AG09309 (cell line): ENCODE measurements at places on chromosomes 5 and 9.

- DNase-seq: no peak
Observed at GRCh38 chr9:40928803-40929487, 199.5 kb downstream of the FOXD4L6 start.

GRCh38 chr5:128714551-128714950 lies 176.5 kb upstream of the FBN2 start:
- no peak for DNase-seq

GRCh38 chr5:128470663-128471062 lies 67.4 kb downstream of the FBN2 start:
- no peak for DNase-seq

DNA sequence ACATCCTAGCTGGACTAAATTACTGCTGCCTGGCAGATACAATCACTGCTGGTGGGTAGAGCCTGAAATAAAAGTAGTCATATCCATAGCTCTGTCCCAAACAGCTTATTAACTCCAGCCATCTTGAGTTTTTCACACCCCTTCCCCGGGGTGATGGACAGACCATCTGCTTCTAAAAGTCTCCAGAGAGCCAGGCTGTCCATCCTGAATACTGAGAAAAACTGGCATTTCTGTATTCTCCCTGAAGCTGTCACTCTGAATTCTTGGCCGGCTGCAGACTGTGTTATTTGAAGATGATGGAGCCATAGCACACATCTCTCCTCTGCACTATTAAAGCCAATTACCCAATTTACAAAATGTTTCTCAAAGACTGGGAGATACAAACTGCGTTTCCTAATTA lies 118.6 kb downstream of the GABBR2 start:
- no peak for DNase-seq

DNA sequence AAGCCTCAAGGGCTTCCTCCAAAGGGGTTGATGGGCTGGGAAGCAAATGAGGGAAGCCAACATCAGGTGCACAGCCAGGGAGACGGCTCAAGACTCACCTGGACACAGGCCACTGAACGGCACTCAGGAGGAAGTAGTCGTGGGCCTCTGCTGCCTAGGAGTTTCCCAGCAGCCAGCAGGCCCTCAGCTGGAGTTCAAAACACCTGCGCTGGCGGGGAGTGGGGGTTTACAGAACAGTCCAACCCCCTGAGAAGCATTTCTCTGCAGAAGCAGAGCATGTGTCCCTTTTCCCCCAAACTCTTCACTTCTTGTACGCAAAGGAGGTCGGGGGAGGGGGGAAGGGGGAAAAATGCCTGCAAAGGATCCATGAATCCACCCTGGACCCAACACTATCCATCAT lies 2.3 kb downstream of the WHRN start:
- DNase-seq: no peak

DNA sequence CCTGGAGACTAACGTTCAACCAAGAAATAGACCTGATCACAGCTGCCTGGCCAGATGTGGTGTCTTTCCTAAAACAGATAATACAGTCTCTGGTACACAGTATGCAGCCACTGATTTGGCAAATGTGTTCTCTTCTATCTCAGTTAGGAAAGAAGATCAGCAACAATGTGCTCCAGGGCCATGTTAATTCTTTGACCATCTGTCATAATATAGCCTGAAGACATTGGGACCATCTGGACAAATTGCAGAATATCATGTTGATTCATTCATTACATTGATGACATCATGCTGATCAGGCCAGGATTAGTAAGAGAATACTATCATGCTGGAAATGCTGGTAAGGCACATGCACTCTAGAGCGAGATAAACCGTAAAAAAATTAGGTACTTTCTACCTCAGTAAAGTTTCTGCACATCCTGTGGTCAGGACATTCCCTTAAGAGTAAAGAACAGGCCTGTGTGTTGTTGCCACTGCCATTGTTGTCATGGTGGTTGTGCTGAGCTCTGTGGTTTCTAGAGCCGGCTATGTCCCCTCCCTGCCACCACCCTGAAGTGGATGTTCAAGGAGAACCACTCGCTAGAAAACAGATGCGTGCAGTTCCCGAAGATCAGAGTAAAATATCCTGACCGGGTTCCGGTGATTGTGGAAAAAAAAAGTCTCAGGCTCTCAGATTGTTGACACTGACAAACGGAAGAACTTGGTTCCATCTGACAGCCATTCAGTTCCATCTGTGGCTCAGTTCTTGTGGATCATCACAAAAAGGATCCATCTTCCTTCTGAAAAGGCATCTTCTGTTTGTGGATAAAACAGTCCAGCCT lies 6.4 kb upstream of the JMY start:
- peak; percentile 69 for DNase-seq

DNA sequence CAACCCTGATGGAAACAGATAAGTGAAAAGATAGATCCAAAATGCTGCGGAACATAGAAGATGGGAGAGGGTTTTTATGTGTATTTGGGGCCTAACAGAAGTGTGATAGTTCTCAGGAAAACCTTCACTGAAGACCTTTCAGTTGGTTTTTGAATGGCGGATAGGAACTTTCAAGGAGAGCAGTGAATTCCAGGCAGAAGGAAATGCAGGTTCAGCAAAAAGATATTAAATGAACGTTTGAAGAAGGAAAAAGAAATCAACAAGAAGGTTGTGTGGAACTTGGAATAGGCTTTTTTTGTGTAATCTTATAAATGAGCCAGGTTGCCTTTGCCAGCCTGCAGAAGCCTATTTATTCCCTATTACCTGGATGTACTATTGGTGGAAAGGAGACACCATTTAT lies 2.1 kb downstream of the PPIP5K2 start:
- no peak for DNase-seq

DNA sequence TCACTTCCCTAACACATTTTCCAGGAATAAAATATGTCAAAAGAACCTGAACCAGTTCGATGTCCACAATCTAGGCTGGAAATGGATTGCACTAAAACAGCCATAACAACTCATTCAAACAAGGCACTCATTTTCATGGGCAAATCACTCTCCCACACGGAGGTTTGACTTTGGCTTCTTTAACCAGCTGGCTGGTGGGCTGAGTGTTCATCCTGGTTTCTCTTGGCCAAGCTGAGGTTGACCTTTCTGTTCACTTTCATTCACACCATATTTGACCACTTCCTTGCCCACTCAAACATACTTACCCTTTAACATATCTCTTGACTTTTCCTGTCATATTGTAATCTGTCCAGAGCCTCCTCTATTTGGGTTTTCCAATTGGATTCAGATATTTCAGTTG lies 5.4 kb downstream of the IL7R start:
- DNase-seq: no peak

GRCh38 chr5:541539-542318 lies 17.5 kb upstream of the SLC9A3 start:
- DNase-seq: no peak

DNA sequence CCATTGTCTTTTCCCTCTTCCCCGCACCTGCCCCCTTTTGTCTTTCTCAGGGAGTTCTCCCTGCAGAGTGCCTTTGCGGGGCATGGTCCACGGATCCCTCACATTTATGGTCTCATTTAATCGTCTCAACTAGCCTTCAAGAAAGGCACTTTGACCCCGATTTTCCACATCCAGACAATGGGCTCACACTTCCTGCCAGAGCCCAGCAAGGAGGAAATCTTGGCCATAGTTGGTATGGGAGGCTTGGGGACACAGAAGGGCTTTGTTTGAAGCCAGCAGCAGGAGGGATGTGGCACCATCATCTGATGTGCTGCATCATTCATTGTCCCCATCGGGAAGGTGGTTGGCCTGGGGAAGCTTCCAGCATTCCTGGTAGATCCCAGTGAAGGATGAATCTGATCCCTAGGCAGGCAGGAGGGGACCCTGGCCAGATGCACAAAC lies 24.9 kb downstream of the GSN start:
- no peak for DNase-seq

DNA sequence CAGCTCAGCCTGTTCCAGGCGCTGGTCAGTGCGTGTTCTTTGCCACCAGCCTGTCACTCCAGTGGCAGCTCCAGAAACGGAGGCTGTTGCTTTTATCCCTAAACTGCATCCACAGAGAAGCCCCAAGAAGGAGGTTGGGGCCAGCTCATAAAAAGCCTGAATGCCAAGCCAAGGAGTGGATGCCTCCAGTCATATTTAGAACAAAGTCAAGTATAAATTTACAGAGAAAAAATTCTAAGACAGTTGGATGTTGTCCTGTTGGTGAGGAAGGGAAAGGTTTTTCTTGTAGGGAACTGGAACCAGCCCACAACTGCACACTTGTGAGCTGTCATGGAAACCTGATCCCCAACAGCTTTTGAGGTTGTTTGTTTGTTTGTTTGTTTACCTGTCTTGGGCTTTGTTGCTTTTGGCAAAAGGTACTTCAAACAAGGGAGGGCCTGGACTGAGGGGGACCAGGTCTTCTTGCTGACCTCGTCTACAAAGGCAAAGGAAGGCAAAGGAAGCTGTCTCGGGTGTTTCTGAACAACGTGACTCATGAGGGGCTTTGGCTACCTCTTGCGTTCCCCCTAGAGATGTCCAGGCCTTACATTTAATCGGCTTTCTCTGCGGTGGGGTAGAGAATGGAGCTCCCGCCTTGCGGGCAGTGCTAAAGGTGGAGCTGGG lies 36.7 kb downstream of the OLFML2A start:
- DNase-seq: no peak

DNA sequence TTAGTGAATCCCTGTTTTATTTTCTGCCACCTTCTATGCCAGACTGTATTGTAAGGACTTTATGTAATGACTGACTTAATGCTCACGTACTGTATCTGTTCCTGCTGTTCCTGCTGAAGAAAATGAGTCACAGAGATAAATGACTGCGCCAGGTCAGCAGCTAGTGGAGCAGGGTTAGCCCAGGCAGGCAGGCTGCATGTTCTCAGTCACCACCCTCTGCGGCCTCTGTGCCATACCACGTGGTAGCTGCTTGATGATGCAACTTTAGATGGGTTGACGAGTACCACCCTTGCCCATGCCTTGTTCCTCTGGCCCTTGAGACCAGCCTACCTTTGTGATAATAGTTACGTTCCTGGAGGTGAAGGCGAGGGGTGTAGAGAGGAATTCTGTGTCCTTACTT lies 161.9 kb downstream of the TRIO start:
- DNase-seq: peak; percentile 39

- peak; percentile 78 for DNase-seq
Observed at GRCh38 chr5:72347801-72348308, 27.7 kb downstream of the PTCD2 start.

DNA sequence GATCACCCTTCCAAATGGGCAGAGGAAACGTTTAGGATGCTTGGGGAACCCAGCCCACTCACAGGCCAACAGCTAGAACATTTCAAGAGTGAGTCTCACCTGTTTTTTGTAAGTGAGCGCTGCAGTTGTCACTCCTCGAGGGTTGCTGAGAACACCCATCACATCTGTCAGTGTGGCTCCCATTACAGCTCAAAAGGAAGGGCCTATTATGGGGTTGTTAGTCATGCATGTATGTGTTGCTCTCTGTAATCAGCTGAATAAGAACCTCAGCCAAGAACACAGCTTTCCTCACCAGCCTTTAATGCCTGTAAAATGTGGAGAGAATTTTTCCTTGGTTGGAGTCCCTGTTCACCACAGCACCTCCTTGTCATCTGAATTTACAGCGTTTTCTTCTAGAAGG lies 196.3 kb upstream of the KLF4 start:
- DNase-seq: no peak

GRCh38 chr5:90477621-90478215 lies 3.1 kb downstream of the POLR3G start:
- DNase-seq: no peak

DNA sequence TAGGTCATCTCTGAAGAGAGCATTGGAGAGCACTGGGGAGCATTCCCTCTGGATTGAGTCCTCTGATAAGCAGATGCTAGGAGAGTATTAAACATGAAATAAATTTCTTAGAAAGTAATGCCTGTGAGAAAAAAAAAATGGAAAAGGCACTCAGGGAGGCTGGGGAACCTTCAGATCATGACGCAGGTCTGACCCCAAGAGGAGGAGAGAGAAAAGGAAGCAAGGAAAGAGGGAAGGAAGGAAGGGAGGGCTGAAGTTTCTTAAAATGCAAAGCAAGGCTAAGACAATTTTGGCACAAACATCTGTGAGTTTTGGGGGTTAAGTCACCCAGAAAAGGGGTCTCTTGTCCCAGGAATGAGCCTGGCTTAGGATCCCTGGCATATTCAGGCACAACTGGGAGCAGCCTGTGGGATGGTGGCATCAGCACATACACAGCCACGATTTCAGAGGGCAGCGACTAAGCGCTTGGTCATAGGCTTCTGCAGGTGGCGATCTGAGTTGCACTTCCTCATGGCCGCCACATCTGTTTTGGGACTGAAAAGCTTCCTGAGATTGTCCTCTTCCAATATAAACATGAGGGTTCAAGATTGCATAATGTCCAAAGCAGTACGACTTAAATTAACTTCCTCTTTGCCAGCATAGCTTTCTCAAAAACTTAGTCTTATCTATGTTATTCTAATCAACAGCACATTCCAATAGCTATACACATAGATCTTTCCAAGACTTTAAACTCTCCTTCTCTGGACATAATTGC lies 692.7 kb downstream of the DNAH5 start:
- DNase-seq: no peak

- DNase-seq: no peak
Observed at GRCh38 chr5:109413458-109413857, 3.7 kb upstream of the PJA2 start.

DNA sequence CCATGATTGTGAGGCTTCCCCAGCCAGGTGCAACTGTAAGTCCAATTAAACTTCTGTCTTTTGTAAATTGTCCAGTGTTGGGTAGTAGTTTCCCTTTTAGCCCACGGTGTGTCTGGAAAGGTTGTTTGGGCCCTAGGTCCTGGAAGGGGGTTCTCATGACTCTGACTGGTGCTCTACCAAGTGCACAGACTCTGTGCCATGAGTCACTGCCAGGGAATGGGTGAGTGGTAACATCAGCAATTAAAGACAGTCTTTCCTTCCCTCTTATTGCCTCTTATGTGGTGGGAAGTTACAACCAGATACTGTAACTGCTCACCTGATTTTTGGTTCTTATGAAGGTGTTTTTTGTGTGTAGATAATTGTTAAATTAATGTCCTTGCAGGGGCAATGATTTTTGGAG lies 141.2 kb downstream of the PRDM9 start:
- no peak for DNase-seq

GRCh38 chr9:96075111-96075510 lies 199.6 kb downstream of the ERCC6L2 start:
- no peak for DNase-seq

DNA sequence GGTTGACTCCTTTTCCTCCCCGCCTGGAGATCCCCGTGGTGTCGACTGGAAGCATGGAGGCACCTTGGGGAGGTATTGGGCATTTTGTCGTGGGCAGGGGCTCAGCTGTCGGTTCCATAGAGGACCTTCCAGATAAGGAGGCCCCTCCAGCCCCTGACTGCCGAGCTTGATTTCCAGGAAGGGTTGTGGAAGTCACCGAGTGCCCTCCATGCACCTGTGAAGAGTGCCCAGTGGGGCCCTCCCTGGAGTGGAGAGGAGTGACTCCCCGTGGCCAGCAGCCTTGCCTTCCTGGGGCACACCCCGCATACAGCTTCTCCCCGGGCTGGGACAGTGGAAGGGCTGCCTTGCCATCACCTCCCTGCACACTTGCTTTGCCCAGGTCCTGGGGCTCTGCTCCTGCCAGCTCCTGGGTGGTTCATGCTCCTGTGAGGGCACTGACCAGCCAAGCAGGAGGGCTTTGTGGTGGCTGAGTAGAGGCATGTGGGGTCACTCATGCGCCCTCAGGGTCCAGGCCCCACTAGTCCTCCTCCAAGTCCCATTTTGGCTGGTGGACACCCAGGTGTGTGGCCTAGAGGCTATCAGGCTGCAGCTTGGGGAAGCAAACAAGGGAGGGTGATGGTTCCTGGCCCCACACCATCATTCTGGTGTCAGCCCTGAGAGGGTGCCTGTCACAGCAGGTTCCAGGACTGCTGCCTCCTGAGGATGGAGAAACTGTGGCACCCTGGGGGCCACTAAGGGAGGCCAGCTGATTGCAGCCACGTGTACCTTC lies 133.0 kb downstream of the WNK2 start:
- DNase-seq: no peak
